Daoy (cell line): ENCODE measurements at places on chromosomes 4 and X. TPM values are rescaled to one million over a fixed set of nuclear protein-coding genes. Genes with fewer than 3 reads are reported as not detected.

- DNase-seq, result peak; percentile 77
Observed at GRCh38 chrX:72554448-72555140, 18.0 kb downstream of the HDAC8 start.

DNA sequence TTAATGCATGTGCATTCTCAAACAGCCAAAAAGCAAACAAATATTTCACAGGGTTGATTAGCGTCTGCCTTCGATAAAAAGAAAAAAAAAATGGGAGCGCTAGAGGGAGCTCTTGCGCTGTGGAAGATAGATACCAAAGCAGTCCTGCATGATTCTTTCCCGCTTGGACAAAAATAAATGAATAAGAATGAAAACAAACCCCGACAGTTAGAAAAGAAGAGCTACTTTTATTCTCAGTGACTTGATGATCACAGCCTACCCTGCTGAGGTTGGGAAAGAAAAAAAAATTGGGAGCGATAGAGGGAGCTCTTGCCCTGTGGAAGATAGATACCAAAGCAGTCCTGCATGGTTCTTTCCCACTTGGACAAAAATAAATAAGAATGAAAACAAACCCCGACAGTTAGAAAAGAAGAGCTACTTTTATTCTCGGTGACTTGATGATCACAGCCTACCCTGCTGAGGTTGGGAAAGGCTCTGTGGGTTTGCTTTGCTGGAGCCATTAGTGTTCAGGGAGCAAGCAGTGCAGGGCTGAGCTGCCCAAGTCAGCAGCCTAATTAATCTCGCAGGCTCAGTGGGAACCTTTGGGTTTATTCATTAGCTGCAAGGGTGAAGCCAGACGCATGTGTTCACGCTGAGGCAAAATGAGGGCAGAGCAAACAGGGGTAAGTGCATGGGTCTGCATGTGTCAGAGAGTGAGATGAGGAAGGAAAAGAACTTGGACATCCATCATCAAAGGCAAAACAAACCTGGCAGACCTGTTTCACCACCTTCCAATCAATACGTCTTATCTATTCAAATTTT is 249.3 kb upstream of the PRKX start:
- DNase-seq, result no peak

GRCh38 chr4:5798462-5798861 is 87.5 kb downstream of the EVC start:
- DNase-seq, result no peak

- DNase-seq, result no peak
Observed at GRCh38 chr4:91359041-91360031, 944.4 kb upstream of the GRID2 start.

Gene SPATA4
- total RNA-seq, result 0.34 TPM in 1 of 2 replicates, not detected in the other

GRCh38 chr4:20408611-20409010 is 156.9 kb downstream of the SLIT2 start:
- DNase-seq, result no peak

DNA sequence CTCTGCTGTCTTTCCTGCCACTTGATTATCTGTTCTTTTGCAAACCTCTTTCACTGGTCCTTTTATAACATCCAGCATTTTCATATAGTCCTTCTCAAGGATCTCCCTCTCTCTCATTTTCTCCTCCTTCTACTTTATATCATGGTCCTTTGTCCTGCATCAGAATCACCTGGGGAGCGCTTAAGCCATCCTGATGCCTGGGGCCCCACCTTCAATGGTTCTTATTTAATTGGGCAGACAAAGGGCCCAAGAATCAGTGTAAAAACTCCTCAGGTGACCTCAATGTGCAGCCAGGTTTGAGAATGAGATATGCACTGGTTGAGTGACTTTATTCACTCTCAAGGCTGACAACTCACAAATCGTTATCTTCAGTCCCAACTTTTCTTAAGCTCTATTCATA is 283.9 kb downstream of the UNC5C start:
- no peak for DNase-seq

DNA sequence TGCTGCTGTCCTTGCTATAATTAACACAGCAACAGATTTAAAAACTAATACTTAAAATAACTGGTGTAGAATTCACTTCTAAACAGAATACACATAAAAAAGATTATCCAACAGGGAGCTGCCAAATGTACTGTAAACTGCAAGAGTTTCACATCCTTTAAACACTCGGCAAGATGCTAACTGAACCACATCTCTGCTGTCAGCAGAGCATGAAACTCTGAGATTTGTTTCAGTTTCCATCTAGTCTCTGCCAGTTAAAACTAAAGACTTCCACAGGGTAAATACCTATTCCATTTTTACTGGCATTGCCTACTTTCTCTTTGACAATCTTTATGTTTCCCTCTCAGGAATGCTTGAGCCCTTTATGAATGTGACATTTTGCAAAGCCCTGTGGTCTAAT is 127.7 kb downstream of the SLC7A11 start:
- DNase-seq, result no peak

Gene MAGEA11
- 46.0 and 48.3 TPM in 2 replicates for total RNA-seq

Gene MAGEB1
- 30.3 and 39.3 TPM in 2 replicates for total RNA-seq

- DNase-seq, result no peak
Observed at GRCh38 chr4:100098681-100099080, 91.6 kb downstream of the DDIT4L start.

Gene TREX2
- total RNA-seq, result 1.3 TPM in 1 of 2 replicates, not detected in the other

- DNase-seq, result no peak
Observed at GRCh38 chr4:176810481-176811249, 17.9 kb upstream of the VEGFC start.

Gene EPHA5
- total RNA-seq, result 0.48 and 0.91 TPM in 2 replicates
